NCI-H774 (cell line): ENCODE measurements at places on chromosomes 2 and 18.

GRCh38 chr18:35112696-35113095, 71.5 kb downstream of the MAPRE2 start:
- DNase-seq = no peak

GRCh38 chr2:160870729-160871465, 289.3 kb upstream of the TANK start:
- DNase-seq = no peak

DNA sequence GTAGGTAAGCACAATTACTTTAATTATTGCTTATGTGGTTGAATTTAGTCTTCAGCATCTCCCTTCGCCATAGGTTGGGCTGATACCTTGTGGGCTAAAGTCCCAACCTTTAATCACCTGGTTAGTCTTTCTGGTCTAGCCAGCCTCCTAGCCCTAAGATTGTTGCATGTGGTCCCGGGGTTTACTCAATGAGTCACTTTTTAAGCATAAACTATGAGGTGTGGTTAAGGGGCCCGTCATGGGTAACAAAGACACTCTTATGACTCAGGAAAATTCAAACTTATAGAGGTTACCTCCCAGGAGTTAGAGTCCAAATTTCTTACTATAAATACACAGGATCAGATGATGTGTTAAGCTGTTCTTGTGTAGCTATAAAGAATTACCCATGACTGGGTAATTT, 841.6 kb downstream of the TRIB2 start:
- DNase-seq = no peak

DNA sequence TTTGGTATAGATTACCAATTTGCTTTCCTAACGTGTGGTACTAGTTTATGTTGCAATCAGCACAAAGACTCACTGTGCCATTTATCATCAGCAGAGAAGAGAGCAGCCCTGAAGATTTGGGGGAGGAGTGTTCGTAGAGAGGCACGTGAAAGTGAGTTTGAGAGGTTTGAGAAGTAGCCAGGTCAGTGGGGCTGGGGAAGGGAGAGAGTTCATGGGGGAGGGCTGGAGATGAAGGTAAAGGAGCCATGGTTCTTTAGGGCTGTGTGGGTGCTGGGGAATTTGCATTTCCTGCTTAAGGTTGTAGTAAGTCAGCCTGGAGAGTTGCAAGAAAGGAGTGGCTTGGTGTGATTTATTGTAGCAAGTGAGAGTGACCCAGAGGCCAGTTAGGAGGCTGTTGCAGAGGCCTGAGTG, 172.1 kb downstream of the NEDD4L start:
- DNase-seq = no peak

DNA sequence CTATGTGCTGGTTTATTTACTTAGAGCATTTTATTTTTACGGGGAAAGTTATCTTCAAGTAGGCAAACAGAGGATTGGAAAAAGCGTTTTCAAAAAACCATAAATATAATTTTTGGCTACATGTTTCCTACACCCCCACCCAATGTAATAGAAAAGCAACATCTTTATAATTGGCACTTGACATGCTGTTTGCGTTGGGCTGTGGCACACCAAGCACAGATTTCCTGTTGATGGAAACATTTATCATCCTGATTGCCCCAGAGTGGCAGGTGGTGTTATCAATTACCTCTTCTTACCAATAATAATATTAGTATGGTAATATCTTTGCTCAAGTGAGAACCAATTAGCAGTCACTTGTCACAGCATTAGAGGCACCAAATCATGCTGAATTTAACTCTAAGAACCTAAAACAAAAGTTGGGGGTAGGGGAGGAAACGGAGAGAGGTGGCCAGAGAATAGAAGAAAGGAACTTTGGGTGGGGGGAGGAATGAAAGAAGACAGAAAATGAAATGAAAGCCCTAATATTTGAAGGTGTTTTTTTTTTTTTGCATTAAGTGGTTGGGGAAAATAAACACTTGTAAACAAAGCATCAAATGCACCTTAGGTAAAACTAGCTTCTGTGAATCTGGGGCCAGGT, 3.8 kb upstream of the SALL3 start:
- DNase-seq = no peak

- no peak for DNase-seq
Measured at GRCh38 chr18:69982417-69982816, 34.7 kb upstream of the CD226 start.

DNA sequence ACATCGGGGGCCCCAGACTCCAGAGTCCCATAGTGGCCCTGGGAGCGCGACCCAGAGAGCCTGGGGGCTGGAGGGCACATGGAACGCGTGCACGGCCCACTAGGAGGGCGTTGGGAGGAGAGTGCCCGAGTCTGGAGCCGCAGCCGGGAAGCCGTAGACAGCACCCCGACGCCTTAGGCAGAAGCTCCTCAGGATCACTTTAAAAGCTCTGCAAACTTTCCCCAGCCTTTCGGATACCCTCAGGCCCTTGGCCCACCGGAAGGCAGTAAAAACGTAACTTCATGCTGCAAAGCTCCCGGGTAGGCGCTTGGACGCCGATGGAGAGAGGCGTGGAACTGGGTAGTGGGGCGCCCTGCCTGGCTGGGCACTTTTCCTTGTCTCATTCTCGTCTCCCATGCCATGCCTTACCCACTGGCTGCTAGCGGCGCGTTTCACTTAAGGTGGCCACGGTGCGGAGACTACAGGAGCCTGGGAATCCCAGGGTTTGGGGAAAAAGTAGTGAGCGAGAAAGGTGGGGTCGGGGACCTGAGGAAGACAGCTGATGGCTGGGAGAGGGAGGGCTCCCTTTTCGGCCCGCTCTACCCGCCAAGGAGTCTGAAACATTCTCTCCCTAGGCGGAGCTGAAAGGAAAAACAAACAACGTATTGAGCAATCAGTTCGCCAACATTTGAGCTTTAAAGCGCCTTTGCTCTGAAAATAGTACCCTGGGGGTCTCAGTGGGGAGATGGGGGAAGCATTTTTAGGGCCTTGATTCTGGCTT, 141.8 kb downstream of the MEIS1 start:
- DNase-seq = no peak

DNA sequence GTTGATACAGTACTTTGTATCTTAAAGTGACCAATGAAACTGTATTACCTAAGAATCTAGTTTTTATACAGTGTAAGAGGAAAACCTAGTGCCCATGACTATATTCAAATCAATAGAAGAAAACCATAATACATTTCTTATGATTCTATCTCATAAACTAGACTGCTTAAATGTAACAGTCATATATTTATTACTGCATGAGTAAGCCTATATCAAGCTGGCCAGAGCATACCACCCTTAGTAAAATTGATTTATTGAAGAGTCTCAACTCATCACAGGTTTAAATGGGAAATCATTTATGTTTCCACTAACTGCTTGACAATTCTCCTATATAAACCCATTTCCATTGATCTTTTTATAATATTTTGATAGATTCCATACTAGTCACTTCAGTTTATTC, 1059.2 kb upstream of the LRRTM1 start:
- DNase-seq = no peak

DNA sequence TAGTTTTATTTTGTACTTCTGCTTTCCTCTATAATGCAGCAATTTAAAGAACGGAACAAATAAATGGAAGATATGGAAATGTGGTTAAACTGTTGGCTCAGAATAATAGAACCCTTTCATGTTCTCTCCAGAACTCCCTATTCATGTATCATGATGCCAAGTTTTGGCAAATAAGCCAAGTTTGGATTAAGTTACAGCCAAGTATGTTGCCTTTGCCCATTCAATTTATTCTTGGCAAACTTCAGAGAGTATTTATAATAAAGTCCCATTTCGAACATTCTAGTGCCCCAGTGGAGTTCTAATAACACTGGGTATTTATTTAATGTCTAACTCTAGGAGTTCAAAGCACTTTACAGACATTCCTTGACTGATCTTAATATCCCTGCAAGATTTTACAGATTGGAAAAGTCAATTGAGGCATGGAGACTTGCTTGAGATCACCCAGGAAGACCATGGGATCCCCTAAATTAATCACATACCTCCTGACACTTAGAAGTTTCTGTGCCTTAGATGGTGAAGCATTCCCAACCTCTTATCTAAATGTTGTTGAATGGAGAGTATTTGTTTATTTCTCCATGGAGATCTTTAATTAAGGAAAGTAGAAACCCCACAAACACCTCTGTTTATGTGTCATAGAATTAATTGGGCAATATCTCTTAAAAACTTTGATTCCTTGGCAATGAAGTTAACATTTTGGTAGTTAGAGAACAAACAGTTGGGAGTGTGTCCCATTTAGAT, 106.7 kb downstream of the ACKR3 start:
- DNase-seq = no peak

DNA sequence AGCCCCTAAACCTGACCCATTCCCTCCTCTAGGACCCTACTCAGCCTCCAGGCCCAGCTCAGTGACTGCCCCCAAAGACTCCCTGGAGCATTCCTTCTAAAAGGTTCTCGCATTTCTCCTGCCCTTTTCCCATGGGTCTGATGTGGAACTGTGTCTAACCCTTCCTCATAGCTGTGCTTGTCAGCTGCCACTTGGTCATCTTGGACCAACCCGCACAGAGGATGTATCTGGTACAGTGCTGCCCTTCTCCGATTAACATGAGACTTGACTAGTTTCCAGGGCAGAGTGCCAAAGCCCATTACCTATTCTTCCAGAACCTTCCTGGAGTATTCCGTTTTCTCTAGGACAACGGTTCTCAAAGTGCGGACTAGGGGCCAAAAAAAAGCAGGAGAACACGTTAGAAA, 518 bp upstream of the NFU1 start:
- peak; percentile 37 for DNase-seq

- no peak for DNase-seq
Measured at GRCh38 chr18:23144640-23145039, 9.4 kb downstream of the CABLES1 start.

DNA sequence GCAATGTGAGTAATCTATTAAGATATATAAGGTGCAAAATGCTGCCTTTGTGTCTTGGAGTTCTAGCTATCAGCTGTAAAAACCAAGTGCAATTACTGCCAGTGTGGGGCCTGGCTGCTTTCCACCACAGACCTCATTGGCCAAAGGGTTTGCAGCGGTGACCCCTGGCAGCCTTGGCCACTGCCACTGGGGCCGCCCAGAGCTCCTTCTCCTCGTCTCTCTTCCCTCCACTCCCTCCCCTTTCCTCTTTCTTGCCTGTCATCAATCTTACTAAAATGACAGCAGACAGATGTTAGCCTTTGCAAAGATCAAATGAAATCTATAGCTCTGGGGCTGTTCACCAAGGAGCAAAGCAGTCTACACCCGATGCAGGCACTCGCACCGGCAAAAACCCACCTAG, 986.3 kb downstream of the BCL11A start:
- no peak for DNase-seq

- DNase-seq = no peak
Measured at GRCh38 chr2:1989216-1989615, 244.9 kb upstream of the PXDN start.

GRCh38 chr18:4130734-4131719, 324.1 kb downstream of the DLGAP1 start:
- DNase-seq = no peak

GRCh38 chr2:20496076-20496872, 49.4 kb downstream of the RHOB start:
- no peak for DNase-seq

- DNase-seq = no peak
Measured at GRCh38 chr2:138267902-138268254, 233.7 kb upstream of the SPOPL start.

GRCh38 chr2:23533338-23533695, 148.3 kb downstream of the KLHL29 start:
- no peak for DNase-seq

DNA sequence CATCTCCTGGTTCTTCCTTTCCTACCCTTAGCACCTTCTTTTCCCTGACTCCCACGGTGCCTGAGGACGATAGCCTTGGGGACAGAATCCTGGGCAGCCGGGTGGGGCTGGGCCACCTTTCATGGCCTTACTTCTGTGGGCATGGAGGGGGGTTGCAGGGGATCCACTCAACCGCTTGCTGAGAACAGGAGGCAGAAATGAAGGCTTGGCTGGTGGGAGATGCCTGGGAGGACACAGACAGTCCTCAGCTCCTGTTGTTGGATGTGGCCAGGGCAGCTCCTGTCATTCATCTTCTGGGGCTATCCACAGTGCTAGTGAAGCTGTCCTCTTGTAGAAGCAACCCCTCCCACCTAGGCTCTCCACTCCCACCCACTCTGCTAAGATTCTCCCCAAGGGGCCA, 95.5 kb upstream of the CELF4 start:
- no peak for DNase-seq

GRCh38 chr2:189411860-189412259, 29.4 kb upstream of the WDR75 start:
- no peak for DNase-seq
